ENCODE measurements at places on chromosomes 6 and 20. TPM values are rescaled to one million over a fixed set of nuclear protein-coding genes. Genes with fewer than 3 reads are reported as not detected.

Gene MCCD1
- total RNA-seq, result not detected

Gene DDR1
- total RNA-seq, result 95.2 TPM

Gene MMP24OS
- 83.8 TPM for total RNA-seq

Gene KCNB1
- total RNA-seq, result 11.1 TPM

Gene SLC32A1
- total RNA-seq, result not detected

Gene PHF10
- total RNA-seq, result 71.7 TPM

Gene SHLD1
- 4.3 TPM for total RNA-seq

Gene UBE2C
- 173 TPM for total RNA-seq

Gene MYLIP
- total RNA-seq, result 12.7 TPM

Gene NRM
- total RNA-seq, result 21.9 TPM

Gene DOK5
- 0.18 TPM for total RNA-seq

Gene TMEM244
- total RNA-seq, result not detected

Measured in Panc1 (cell line).